Left ventricle myocardium superior (tissue), 1 donor: ENCODE measurements at places on chromosomes 2 and 18. TPM values are rescaled to one million over a fixed set of nuclear protein-coding genes. Genes with fewer than 3 reads are reported as not detected.

DNA sequence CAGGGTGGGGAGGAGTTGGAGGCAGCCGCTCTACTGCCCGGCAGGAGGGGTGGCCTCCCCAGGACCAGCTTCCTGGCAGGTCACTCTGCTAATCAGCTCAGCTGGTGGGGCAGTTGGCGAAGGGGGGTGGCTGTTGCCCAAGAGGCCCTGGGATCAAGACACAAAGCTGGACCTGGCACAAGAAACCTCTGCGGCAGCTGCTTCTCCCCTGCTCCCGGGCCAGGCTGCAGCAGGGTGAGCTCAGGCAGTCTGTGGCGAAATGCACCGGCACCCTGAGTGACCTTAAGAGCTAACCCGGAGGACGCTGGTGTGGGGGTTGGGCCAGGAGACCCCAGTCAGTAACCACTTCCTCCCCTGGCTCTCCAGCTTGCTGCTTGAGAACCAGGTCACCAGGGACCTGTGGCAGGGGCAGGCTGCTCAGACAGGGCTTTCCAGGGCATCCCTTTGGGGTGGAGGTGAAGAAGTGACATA lies 31.1 kb downstream of the TOGARAM2 start:
- DNase-seq, result peak; percentile 89

DNA sequence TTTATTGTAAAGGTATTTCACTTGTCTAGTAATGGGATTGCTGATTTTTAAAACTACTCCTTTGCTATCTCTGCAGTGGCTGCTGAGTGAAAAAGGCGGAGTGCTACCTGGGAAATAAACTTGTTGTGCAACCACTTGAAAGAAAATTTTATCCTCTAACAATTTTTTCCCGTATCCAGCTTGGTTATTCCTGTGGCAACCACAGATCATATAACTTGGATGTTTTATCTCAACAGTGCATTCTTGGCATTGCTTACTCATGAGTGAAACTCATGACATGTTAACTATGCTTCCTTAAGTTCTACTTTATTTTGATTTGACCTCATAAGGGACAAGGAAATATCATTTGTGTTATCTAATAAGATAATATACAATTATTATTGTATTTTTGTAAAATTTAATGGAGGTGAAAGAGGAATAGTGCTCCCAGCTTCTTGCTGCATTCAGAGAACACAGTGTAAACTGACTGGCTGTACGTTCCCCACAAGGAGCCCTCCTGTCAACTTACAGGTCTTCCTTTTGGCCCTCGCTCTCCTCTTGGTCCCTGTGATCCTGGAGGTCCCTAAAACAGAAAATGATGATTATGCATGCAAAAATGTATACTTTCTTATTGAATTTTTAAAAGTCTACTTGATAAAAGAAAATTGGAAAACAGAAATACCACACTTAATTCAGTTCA lies 82.7 kb downstream of the COL5A2 start:
- no peak for DNase-seq

GRCh38 chr2:236782938-236783337 lies 213.3 kb downstream of the ACKR3 start:
- no peak for DNase-seq

The RAD51AP2 gene
- total RNA-seq, result 0.10 TPM

DNA sequence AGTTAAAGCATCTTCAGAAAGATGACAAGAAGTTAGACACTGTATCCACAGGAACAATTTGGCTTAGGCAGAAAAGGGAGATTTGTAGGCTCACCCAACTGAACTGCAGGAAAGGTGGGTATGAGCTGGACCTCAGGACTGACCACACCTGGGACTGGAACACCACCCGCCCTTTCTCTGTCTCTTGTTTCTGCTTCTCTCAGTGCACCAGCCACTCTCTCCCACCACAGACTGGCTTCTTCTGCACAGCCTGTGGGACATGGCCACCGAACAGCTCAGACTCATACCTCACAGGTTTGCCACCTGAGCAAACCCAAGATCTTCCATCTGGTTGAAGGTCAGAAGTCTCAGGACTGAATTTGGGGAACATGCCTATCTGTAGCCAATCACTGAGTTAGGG lies 14.2 kb upstream of the MALT1 start:
- no peak for DNase-seq
